WTC11 (cell line): ENCODE measurements at places on chromosomes 6 and 20. TPM values are rescaled to one million over a fixed set of nuclear protein-coding genes. Genes with fewer than 3 reads are reported as not detected.

DNA sequence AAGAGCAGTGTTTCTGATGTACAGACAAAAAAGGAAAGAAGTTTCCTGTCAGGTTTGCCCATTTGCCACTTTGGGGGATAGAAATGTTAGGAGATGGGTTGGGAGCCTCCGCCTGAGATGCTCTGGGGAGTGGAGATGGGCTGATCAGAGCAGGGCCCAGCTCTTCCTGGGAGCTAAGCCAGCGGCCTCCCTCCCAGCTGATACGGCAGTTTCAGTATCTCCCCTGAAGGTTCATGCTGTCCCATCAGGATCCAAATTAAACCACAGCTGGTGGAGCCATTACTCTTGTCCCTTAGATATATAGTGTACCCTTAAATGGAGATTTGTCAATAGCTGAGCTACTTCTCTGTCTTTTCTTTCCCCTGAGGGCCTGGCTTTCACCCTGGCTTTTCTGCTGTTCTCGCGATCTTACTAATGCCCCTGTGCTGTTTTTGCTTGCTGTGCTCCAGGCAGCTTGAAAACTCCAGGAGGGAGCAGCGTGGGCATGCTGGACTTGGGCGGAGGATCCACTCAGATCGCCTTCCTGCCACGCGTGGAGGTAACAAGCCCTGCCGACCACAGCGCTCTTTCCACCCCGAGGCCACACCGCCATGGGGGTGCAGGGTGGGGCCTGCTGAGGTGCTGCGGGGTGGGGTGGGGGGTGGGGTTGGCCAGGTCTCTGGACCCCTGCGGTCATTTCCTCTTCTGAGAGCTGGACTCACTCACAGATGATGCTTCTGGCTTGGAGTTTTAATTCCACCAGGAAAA is 20.9 kb downstream of the ENTPD6 start:
- DNase-seq = no peak

DNA sequence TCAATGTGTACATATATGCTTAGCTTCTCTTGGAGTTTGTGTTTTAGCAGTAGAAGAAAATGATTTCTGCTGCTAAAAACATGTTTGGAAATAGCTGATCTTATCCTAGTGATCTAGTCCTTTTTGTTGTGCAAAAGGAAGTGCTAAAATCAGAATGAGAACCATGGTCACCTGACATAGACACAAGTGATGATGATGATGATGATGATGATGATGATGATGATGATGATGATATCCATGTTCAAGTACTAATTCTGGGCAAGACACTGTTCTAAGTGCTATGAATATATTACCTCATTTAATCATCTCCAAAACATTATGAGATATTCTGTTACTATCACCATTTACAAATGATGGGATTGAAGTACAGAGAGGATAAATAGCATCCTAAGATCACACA is 79.8 kb downstream of the ANKEF1 start:
- DNase-seq = no peak

DNA sequence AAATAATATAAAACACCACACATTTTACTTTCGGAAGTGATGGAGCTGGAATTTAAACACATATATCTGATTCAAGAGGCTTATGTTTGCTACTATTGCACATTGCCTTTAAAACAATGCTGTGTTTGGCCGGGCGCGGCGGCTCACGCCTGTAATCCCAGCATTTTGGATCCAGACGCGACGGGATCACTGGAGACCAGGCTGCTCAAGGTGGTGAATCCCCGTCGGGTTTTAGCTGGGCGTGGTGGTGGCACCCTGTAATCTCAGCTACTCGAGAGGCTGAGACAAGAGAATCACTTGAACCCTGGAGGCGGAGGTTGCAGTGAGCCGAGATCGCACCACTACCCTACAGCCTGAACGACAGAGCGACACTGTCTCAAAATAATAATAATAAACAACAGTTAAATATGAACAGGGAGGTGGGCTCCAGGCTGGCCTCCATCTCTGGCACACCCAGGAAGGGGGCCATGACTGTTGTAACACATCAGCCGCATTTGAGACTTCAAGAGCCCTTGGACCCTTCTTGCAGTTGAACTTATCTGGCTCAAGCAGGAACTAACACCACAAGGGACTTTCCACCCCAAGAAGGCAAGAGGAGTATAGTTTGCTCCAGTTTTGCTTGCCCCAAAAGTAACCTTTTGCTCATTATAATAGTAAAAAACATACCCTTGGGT is 127.1 kb upstream of the ZNF184 start:
- no peak for DNase-seq

CNBD2 gene
- 2.2 to 3.8 TPM (median 2.9 TPM) in 3 replicates for total RNA-seq

SAMD5 gene
- 0.07 to 0.39 TPM (median 0.21 TPM) in 3 replicates for total RNA-seq

LCA5 gene
- 3.6 to 4.2 TPM (median 3.8 TPM) in 3 replicates for total RNA-seq

IL17F gene
- total RNA-seq = not detected in 3 replicates
